CD4-positive, alpha-beta T cell treated with Interleukin-15 for 4 hours (primary cell): ENCODE measurements at places on chromosomes 3 and 15.

DNA sequence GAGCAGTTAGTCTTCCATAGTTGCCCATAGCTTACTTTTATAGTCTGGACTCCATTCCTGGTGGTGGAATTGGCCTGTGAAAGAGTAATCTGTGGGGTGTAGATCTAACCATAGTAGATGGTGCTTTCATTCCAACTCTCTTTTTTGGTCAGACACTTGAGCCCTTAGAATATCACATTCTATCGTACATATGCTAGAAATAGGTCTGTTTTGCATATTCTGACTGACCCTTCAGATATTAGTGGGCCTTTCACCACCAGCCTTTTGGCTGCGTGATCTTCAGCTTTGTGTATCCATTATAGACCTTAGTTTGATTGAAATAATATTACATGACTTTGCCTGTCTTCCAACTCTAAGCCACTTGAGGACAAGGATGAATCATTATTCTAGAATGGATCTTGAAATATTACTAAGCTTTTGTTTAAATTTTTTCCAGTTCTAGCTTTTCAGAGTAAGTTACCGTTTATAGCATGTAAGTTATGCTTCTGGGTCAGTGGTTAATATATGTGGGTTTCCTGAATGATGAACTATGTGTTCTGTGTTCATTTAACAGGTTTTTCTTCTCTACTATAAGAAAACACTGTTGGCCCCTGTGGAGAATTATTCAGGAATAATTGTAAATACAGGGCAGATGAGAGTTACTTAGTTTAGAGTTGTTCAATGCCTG, 8.7 kb downstream of the RAB7A start:
- DNase-seq: no peak

GRCh38 chr3:45787551-45787950, 8.8 kb downstream of the SLC6A20 start:
- DNase-seq: no peak

DNA sequence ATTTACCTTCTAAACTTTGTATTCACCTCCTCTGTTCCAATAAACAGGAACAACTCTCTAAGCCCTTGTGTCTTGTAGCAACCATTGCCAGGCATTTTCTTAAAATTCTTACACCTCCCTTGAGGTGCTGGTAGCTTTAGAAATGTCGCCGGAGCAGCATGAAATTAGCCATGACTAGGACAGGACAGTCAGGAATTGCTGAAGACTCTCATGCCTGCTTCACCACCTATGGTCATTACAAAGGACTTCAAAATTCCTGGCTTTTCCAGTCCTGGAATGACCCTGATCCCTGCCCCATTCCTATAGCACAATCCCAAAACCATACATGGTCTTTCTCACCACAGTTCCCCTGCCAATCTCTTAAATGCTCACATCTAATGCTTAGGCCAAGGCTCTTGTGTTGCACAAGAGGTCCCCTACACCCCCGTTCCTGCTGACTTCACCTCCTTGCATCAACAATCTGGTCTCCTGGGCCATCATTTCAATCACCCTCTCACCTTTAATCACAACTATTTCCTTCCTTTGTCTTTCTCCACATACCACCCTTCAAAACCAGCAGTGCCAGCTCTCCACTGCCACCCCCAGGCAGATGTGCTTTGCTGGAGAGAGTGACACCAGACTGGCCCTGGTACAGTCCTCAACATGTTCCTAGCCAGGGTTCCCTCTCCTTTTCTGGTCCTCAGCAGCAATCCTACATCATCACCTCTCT, 113.2 kb upstream of the TJP1 start:
- DNase-seq: no peak

GRCh38 chr15:34323217-34323616, 14.4 kb downstream of the SLC12A6 start:
- DNase-seq: no peak

GRCh38 chr15:101550124-101550523, 60.6 kb upstream of the PCSK6 start:
- no peak for DNase-seq

GRCh38 chr15:90015749-90016148, 14.6 kb downstream of the ZNF710 start:
- no peak for DNase-seq
